ENCODE measurements at places on chromosomes 5 and 9.

GRCh38 chr5:159571501-159572244, 241.4 kb upstream of the IL12B start:
- no peak for DNase-seq

GRCh38 chr9:14092344-14092743, 221.6 kb downstream of the NFIB start:
- peak; percentile 63 for DNase-seq

GRCh38 chr9:136185596-136186366, 19.1 kb downstream of the LHX3 start:
- DNase-seq, result no peak

DNA sequence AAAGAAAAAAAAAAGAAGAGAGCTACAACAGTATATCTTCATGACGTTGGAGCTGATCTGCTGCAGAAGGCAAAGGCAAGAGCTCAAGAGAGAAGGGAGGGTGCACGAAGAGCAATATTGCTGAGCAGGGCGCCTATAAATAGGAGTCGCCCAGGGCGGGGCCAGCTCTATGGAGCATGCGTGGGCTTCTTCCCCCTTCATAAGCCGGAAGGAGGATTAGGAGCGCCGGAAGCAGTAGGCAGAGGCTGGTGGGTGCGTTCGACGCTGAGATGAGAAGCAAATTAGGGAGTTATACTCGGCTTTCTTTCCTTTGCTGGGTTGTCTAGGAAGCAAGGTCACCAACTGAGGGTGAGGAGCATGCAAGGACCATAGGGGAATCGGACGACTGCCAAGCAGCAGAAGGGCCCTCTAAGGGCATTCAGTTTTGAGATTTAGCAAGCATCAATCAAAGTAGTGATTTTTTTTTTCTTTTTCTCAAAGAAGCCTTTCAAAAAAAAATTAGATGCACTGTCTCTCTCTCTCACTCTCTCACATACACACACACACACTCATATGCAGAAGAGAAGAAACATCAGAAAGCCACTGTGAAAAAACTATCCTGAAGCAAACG, 496.7 kb downstream of the ENC1 start:
- DNase-seq, result no peak

DNA sequence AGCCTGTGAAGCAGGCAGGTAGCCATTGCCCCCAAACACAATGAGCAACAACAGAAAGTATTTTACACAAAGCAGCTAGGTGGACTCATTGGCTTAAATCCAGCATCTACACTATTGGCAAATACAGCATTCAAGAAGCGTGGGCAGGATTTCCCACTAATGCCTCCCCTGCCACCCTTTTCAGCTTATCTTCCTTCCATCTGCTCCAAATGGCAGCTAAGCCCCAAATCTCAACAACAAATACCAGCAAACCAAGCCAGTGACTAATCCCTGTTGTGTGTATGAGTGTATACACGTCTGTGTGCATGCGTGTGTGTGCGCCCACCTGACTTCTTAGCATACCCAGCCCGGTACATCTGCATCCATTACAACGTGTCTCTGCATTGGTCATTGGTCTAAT, 151.2 kb upstream of the WWC1 start:
- no peak for DNase-seq

DNA sequence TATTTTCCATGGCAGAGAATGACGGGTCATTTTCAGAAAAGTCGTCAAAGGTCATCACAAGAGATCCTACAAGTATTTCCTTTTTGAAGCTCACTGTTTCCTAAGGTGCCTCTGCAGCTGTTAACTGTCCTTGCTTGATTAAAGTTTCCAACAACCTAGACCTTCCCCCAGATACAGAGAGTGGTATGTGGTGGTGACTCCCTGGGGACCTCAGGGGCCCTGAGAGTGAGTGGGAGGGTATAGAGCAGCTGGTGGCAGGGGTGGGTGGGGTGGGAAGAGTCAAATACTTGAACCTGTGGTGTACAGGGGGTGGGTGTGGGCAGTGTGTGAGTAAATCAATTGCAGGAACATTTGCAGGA, 1.6 kb upstream of the CD72 start:
- DNase-seq, result no peak

DNA sequence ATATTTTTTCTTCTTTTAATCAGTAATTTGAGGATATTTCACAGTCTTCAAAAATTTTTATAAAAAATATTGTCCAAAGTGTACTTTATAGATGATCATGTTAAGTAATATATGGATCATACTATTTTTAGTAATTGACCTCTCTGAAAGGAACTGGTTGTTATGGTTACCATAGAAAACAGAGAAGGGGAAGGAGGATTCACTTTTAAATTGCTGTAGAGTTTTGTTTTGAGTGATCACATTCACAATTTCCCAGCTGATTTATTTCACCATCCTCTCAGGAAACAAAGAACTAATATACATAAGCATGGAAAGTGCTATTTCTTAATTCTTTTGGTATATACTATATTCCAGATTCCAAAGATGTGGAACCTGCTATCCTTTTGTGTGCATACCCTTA, 56.5 kb upstream of the NREP start:
- no peak for DNase-seq

- DNase-seq, result peak; percentile 60
Measured at GRCh38 chr9:14347406-14348122, 33.6 kb upstream of the NFIB start.

DNA sequence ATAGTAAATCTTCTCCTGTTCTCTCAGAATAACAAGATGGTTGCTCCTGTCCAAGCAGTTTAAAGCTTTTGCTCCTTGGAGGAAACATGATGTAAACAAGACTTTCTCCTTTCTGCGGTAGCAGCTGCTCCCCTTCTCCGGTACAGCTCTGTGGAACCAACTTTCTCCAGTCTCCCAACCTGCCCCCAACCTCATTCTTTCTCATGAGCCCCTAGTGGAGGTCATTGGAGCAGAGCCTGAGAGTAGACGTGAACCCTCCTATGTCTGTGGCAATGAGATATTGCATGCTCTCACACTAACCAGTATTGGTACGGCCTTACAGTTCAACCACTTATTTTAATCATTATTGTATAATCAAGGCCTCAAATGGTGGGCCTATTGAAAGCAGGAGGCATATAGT, 483.8 kb upstream of the CDH10 start:
- DNase-seq, result no peak

DNA sequence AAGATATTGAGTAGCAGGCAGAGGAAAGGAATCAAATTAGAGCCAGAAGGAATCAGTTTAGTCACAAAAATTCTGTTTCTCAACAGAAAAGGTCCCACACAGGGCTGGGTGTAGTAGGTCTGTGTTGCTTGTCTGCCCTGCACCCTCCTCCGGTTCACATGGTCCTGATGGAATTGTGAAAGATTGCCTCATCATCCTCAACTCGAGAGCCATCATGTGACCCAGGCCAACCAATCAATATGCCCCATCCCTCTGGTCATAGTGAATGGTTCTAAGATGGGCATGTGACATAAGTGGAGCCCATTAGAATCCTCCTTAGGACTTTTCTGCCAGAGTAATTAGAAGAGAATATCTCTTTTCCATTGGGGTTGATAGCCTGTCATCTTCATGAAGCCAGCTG, 56.7 kb upstream of the RAD23B start:
- peak; percentile 38 for DNase-seq

GRCh38 chr5:9947944-9948343, 301.7 kb downstream of the ATPSCKMT start:
- DNase-seq, result peak; percentile 61

GRCh38 chr9:91966503-91966902, 16.5 kb upstream of the ROR2 start:
- DNase-seq, result no peak

DNA sequence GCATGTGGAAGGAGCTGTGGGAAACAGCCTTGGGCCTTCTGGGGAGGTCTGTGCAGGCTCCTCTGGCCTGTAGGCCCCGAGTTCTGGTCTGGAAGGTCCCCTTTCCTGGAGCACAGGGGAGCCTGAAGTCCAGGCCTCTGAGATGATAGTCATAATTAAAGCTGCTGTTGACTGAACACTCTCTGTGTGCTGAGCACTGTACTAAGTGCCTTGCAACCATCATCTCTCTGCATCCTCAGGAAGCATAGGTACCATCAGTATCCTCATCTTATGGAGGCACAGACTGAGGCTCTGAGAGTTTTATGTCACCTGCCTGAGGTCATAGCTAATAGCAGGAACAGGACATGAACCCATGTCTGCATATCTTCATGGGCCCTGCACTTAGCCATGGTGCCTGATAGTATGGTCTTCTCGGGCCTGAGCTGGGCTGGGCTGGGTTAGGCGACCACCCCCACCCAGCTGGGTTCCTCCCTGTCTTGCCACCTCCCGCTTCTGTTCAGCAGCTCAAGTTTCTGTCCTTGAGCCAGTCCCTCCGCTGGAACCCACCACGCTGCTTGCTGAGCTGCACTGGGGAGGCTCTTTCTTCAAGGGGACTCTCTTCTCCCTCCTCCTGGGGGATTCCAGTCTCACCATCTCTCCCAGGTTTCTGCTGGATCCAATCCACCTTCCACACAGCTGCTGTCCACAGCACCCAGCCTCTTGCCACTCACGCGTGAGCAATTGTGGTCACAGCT, 27.6 kb downstream of the LMX1B start:
- no peak for DNase-seq

GRCh38 chr5:58077416-58077815, 382.5 kb downstream of the PLK2 start:
- peak; percentile 40 for DNase-seq

DNA sequence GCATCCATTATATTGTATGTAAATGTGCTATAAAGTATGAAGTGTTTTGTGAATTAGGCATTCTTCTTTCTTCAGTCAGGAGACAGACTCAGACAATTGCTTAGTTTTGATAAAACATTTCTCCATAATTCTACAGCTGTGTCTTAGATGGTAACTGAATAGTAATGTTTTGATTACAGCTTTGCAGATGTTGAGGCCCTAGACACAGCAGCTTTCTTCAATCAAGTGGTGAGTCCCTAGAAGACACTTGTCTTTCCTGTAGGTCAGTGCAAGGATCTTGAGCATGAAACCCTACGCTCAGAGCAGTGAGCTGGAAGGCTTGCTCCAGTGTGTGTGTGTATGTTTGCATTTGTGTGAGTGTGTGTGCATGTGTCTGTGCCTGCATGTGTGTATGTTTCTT, 46.8 kb upstream of the CD180 start:
- no peak for DNase-seq

- DNase-seq, result no peak
Measured at GRCh38 chr5:1086137-1086536, 25.7 kb downstream of the SLC12A7 start.

DNA sequence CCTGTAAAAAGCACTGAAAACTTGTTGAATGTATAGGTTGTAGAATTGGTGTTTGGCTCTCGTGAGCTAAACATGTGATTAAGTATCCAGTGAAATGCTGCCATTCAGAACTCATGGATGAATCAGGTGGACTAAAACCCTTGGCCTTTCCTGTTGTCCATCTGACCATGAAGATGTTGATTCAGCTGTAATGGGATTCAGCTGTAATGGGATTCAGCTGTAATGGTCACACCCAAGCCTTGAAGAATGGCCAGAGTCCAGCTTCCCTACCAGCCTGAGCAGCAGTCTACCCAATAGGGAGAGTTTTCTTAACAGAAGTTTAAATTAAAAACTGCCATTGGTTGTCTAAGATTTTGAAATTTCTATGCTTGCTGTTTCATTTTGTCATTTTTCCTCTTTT, 18.1 kb downstream of the MAMDC2 start:
- DNase-seq, result no peak

- no peak for DNase-seq
Measured at GRCh38 chr5:133824661-133825254, 143.7 kb downstream of the C5orf15 start.

DNA sequence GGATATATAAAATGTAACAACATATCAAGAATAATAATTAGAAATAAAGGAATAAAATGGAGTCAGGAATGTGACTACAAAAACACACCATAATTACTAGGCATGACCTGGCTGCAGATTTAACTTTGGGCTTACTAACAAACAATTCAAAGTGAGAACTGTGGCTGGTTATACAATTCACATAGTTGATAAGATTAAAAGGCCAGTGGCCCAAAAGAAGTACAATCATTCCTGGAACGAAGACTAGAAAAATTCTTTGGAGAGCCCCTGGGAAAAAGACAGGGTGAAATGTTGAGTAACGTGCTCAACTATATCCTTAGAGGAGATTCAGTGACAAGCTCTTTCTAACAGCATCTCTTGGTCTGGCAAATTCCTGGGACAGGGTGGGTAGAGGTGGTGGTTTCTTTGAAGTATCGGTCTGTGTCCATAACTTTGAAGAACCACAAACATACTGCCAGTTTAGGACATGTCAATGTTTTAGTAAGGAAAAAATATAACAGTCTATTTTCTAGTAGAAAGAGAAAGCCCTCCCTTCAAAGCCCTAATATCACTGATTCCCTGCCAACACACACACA, 75.0 kb upstream of the IL6ST start:
- DNase-seq, result no peak

- peak; percentile 77 for DNase-seq
Measured at GRCh38 chr9:133121198-133121914, at the start of gene RALGDS. TSS of gene RALGDS (minus strand) at chr9:133121240. CDS start at chr9:133121154, 86 bp downstream.

- no peak for DNase-seq
Measured at GRCh38 chr9:89006267-89006666, 15.0 kb downstream of the S1PR3 start.

GRCh38 chr5:121319292-121319691, 532.4 kb upstream of the FTMT start:
- DNase-seq, result no peak

DNA sequence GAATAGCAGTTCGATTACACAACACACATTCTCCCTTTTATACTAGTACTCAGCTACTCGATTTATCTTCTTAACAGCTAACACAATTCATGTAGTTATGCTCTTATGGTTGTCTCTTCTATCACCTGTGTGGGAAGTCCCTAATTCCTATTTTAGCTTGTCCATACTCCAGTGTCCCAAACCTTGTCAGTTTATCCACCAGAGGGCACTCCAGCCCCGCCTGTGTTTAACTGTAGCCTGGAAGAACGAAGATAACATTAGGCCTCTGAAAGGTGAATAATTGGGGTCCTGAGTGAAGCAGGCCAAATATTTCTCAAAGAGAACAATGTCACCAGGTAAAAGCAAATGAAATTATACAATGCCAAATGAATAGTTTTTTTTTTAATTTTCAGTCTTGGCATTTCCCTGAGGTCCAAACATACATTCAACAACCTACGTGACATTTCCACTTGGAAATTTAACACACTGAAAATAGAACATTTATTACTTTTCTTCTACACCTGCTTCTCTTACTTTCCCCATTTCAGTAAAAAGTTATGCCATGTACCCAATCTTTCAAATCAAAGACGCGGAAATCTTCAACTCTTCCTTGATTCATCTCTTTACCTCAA, 560.7 kb downstream of the HTR1A start:
- peak; percentile 55 for DNase-seq

- no peak for DNase-seq
Measured at GRCh38 chr5:103497781-103498180, 64.8 kb downstream of the NUDT12 start.

All from fibroblast of pulmonary artery (primary cell).